ENCODE measurements at places on chromosomes 16 and 17.

DNA sequence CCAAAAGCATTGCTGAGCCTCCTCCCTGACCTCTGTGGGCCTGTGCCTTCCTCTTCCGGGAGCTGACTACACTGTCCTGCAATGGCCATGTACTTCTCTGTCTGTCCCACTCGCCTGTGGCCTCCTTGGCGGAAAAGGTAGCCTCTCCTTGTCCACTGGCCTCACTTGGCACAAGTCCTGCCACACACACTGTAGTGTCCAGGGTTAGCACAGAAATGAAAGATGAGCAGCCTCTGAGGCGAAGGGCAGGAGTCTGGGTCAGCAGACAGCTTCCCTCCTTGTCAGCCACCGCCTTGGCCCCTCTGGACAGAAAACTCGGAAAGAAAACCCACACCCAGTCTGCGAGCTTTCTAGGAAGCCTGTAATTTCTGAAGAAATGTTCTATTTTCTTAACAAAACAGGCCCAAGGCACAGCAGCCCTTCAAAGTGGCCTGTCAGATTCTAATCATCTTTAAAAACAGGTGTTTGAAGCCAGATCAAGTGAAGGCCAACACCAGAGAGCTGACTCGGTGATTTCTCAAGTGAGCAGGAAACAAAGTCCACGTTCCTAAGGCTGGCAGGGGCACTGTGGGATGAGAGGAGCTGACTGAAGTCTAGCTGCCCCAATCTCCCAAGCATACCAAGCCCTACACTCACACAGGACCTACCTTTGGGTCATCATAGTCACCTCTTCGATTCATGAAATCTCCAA is 67.2 kb downstream of the GTF3C1 start:
- DNase-seq: no peak

GRCh38 chr16:80129791-80130190 is 411.0 kb upstream of the DYNLRB2 start:
- DNase-seq: no peak

GRCh38 chr16:4945560-4946502 is 8.9 kb upstream of the PPL start:
- DNase-seq: peak; percentile 55

DNA sequence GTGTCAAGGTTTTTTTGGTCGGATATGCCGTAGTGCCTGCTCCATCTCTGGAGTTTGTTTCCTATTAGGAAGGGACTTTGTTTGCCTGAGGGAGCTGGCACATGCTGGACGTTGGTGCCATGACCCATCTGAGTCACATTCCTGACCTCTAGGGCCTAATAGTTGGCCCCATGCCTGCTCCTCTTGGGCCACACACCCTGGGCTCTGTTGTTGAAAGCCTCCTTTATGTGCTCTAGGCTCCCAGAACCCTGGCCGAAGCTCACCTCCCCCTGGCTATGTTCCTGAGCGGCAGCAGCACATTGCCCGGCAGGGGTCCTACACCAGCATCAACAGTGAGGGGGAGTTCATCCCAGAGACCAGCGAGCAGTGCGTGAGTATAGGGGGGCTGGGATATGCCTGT is 18.4 kb downstream of the LIMD2 start:
- DNase-seq: no peak

- no peak for DNase-seq
Observed at GRCh38 chr17:59381716-59382570, 50.5 kb downstream of the YPEL2 start.

- no peak for DNase-seq
Observed at GRCh38 chr16:73053364-73054124, 5.6 kb upstream of the ZFHX3 start.

Measured in NCI-H460 (cell line).